ENCODE measurements at places on chromosomes 7 and 10.

- no peak for DNase-seq
Measured at GRCh38 chr10:66882271-66882670, 43.6 kb upstream of the LRRTM3 start.

DNA sequence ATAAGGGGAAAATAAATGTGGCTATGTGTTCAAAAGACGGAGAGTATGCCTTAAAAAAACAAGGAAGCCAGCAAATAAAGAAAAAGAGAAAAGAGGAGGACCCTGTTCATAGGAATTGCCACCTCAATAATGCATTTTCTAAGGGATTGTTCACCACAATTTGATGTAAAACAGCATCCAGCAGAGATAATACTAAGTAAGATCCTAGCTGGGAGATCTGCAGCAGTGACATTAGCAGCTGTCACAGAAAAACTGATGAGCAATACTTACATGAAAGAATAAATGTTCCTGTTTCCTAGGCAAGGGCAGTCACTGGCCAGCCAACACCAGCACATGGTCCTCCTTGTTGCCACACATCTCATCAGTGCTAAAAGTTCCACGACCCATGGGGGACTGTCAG lies 391.5 kb downstream of the SORCS1 start:
- DNase-seq: no peak

DNA sequence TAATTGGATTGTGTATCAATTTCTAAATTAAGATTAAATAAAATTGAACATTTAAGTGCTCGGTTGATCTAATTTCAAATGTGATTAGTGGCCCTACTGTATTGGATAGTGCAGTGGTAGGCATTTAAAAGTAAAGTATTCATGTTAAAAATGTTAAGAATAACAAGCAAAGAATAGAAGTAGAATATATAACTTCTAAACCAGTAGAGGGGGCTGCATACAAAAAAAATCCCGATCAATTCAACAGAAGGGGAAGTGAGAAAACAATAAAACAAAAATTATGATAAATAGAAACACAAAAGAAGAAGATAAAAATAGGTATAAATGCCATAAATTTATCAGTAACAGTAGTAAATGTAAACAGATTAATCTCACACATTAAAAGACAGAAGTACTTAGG lies 24.9 kb upstream of the WDFY4 start:
- no peak for DNase-seq

DNA sequence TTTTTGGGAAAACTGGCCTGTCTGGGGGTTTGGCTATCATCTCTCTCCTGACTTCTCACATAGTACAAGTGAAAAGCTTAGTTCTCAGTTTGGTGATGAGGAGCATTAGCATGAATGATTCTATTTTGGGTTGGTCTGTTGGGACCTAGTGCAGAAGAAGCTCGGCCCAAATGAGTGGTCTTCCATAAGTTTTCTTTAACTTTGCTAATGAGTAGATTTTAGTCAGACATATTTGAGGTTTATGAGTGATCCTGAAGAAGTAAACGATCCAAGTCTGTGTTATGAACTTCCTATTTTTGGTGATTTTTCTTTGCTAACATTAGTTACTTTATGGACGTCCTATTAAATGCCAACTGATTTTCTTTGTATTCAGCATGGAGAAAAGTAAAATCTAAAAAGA lies 51.7 kb upstream of the CALD1 start:
- no peak for DNase-seq

DNA sequence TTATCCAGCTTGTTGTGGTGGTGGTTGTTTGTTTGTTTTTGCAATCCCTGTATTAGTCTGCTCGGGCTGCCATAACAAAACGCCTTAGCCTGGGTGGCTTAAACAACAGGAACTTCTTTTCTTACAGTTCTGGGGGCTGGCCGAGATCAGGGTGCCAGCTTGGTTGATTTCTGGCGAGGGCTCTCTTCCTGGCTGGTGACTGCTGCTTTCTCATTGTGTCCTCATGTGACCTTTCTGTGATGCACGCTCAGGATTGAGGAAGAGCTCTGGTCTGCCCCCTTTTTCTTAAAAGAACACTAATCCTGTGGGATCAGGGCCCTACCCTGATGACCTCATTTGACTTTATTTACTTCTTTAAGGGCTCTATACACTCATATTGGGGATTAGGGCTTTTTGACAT lies 107.1 kb upstream of the NRP1 start:
- no peak for DNase-seq

DNA sequence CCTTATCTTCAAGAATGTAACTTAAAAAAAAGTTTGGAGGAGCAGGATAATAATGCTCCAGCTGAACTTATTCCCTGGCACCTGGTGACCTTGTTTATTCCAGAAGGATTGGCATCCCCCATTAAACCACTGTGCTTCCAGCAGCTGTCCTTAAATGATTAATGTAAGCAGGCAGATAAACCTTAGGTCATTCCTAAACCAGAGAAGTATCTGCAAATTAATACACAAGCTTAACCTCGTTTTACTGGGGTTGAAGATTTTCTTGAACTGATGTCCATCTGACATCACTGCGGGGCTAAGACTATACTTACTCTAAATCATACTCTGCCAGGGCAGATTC lies 116.1 kb upstream of the PALS2 start:
- DNase-seq: no peak

GRCh38 chr10:51689536-51689935 lies 9.9 kb downstream of the CSTF2T start:
- DNase-seq: no peak

GRCh38 chr7:90607196-90607595 lies 11.1 kb downstream of the CDK14 start:
- DNase-seq: no peak

DNA sequence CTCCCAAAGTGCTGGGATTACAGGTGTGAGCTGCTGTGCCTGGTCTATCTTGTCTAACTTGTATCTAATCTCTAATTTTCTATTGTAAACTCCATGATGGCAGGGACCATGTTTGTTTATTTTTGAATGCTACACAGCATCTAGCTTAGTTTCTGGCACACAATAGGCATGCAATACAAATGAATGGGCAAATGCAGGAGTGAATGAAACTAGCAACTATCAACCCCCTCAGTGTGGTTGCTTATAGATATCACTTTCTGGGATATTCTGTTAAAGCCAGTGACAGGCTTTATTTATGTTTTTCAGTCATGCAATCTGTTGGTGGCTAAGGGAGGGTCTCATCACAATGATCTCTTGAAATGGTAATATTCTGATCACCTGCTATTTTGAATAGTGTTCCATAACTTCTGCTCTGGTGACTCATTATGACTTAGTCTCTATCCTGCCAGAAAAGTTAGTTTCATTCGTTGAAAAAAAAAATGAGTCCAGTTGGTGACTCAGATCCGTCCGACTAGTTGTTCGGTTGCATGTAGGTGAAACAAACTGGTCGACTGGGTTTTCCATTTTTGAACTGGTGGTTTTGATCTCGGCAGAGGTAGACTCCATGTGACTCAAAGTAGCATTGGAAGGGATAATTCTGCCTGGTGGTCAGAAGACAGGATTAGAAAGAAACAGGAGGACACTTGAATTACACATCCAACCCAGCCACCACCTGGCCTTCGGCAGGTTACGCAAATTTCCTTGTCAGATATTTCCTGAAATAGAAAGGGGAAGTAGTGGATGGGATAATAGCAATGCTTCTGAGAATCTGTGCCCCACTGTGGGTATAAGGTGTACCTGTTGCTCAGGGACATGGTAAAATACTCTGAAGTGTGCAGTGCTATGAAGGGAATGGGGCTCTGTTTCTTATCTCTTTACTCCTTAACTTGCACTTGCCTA lies 76.8 kb downstream of the GATA3 start:
- no peak for DNase-seq

DNA sequence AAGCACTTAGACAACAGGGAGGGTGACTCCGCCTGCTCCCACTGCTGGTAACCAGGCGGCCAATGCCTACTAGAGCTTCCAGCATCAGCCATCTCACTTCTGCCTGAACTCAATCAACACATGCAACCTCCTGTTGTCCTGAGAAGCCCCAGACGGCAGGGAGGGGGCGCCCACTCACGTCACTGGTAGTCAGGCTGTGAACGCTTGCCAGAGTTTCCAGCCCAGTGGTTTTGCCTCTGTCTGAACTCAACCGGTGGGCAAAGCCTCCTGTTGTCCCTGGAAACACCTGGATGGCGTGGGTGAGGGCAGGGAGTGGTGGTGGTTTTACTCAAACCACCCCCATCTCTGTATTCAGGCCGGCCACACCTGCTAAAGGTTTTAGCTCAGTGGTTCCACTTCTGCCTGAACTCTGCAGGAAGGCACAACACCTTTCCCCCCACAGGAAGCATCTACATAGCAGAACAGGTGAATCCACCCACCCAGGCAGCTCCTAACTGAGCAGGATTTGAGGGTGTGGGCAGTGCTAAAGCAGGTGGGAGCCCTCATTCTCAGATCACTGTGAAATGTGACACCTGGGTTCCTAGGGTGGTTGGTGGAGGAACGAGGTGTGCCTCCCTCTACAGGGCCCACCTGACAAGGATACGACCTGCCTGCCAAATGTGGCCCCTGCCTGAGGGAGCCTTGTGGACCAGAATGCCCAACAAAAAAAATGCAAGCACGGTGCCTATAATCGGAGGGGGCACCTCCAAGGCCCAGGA lies 563.0 kb upstream of the SEMA3D start:
- DNase-seq: no peak

DNA sequence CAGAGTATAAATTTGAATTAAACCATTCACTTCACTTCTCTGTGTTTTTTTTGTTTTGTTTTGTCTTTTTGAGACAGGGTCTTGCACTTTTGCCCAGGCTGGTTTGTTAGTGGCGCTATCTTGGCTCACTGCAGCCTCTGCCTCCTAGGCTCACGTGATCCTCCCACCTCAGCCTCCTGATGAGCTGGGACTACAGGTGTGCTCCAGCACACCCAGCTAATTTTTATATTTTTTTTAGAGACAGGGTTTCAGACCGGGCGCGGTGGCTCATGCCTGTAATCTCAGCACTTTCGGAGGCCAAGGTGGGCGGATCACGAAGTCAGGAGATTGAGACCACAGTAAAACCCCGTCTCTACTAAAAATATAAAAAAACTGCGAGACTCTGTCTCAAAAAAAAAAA lies 36.9 kb upstream of the STOX1 start:
- no peak for DNase-seq

GRCh38 chr7:50446542-50446960 lies 3.6 kb downstream of the FIGNL1 start:
- no peak for DNase-seq

- no peak for DNase-seq
Measured at GRCh38 chr10:33935350-33935749, 600.9 kb upstream of the NRP1 start.

GRCh38 chr10:115491526-115492140 lies 398.5 kb downstream of the ATRNL1 start:
- DNase-seq: no peak

GRCh38 chr7:27185013-27185853 lies at the start of gene HOXA11:
Gene HOXA11 (minus strand): TSS chr7:27185232. CDS start chr7:27185144, 88 bp downstream.
- DNase-seq: no peak

DNA sequence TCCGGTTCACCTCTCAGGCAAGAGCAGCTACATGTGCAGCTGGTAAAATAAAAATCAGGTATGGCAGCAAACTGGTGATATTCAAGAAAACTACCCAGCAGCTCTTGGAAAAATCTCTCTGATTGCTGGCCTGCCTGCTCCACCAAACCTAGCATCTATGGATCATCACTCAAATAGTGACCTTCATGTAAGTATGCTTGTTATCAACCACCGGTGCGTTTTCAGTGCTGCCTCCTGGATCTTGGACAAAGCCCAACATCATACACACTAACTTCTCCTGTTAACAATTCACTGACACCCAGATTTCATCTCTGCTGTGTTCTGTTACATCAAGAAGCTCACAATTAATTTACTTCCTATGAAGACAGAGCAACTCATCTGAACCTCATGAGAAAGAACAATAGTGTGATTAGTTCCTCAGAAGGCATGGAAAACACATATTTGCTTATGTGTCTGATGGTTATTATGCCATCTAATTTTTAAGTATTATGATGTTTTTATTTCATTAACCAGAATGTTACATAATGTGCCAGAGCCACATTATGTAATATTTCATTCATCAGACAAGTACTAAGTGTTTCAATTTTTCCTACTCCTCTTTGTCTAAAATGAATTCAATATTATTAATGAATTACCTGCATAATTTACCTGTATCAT lies 8.8 kb downstream of the CDK6 start:
- DNase-seq: no peak

GRCh38 chr10:130481076-130481930 lies 345.1 kb downstream of the GLRX3 start:
- no peak for DNase-seq

DNA sequence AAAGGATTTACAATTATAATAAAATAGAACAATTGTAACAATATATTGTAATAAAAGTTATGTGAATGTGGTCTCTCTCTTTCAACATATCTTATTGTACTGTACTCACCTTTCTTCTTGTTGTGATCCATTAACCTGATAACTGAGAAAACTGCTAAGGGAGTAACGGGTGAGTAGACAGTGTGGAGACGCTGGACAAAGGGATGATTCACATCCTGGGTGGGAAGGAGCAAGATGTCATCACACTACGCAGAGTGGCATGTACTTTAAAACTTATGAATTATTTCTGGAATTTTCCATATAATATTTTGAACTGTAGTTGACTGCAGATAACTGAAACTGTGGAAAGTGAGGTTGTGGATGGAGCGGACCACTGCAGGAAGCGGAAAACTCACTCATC lies 91.2 kb upstream of the PLPP4 start:
- DNase-seq: no peak

GRCh38 chr10:132421847-132422751 lies 25.1 kb downstream of the PWWP2B start:
- no peak for DNase-seq

- DNase-seq: no peak
Measured at GRCh38 chr7:28813243-28813962, 144.7 kb downstream of the TRIL start.

DNA sequence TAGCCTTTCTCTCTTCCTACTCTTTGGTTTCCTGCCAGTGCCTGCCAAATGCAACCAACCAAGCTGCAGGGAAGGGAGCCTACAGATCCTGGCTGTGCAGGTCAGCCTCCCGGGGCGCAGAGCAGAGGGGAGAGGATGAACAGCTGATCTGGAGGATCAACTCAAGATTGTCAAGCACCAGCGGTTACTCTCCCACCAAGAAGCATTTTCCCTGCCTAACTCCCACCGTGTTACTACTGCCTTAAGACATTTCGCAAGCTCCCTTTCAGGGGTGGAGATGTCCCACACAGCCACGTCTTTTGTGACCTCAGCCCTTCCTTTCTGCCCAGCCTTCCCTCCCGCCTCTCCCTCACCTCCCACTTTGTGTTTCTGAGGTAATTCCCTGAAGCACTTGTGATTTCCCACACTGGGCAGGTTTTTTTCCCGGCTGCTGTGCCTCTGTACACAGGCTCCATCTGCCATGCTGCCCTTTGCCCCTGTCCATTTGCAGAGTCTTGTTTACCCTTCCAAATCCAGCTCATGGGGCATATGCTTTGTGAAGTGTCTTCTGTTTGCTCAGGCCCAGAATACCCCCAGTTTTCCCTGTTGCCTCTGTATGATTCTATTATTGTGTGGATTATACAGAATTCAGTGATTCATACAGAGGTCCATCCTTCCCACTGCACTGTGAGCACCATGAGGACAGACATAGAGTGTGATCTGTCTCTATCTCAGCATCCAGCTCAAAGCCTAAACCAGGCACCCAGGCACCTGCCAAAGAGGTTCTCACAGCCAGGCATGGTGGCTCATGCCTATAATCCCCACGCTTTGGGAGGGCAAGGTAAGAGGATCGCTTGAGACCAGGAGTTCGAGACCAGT lies 40.9 kb upstream of the PAPSS2 start:
- DNase-seq: no peak

GRCh38 chr7:69819333-69819705 lies 221.0 kb downstream of the AUTS2 start:
- no peak for DNase-seq

All from thoracic aorta (tissue), 2 donors.